ENCODE measurements at places on chromosomes 3 and 15.

GRCh38 chr15:47410247-47410646, 307.1 kb upstream of the SEMA6D start:
- DNase-seq = no peak
- H3K4me1 ChIP-seq = no peaks in the 10 kb centered on the region
- no peak overlapping the region for H3K4me3 ChIP-seq
- H3K36me3 ChIP-seq = no peaks in the 10 kb centered on the region
- no peak overlapping the region for H3K27ac ChIP-seq

DNA sequence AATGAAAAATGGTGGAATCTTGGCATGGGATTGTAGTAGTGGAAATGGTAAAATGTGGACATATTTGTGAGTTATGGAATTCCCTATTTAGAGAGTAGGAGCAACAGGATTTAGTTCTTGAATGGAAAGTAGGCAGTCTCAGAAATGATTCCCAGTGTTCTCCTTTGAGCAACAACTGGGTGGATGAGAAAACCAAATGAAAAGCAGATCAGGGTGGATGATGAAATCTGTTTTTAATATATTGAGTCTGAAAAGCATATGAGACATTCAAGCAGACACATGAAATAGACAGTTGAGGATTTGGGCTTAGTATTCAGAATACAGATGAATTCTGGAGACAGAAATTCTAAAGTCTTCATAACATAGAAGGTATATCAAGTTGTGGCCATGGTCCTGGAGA, 451.3 kb downstream of the LPP start:
- H3K4me1 ChIP-seq = no peaks in the 10 kb centered on the region
- no peaks in the 10 kb centered on the region for H3K27me3 ChIP-seq
- DNase-seq = no peak
- peaks cover 19% of the 10 kb centered on the region for H3K36me3 ChIP-seq
- no peak overlapping the region for H3K27ac ChIP-seq
- H3K4me3 ChIP-seq = no peak overlapping the region

DNA sequence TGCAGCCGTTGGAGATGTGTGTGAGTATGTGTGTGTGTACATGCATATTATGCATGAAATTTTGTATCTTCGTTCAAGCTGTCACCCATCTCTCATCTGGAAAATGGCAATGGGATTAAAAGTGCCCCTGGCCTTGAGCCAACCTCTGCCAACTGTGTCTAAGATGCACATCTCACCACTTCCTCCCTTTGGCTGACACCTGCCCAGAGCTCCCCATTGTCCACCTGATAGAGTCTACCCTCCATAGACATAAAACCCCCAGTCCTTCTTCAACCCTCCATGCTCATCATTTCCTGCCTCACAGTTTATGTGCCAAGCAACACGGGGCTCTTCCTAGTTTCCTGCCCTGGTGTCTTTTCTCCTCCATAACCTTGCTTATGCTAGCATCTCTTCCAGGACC, 187.5 kb upstream of the HES1 start:
- peaks cover 47% of the 10 kb centered on the region for H3K27me3 ChIP-seq
- H3K4me3 ChIP-seq = no peak overlapping the region
- no peaks in the 10 kb centered on the region for H3K36me3 ChIP-seq
- DNase-seq = no peak
- no peaks in the 10 kb centered on the region for H3K4me1 ChIP-seq
- H3K27ac ChIP-seq = no peak overlapping the region

- H3K27ac ChIP-seq = no peak overlapping the region
- DNase-seq = no peak
- no peaks in the 10 kb centered on the region for H3K27me3 ChIP-seq
- no peak overlapping the region for H3K4me3 ChIP-seq
- peaks cover 6% of the 10 kb centered on the region for H3K4me1 ChIP-seq
- H3K36me3 ChIP-seq = peaks cover 41% of the 10 kb centered on the region
Measured at GRCh38 chr3:45746777-45747622, 49.3 kb downstream of the SLC6A20 start.

DNA sequence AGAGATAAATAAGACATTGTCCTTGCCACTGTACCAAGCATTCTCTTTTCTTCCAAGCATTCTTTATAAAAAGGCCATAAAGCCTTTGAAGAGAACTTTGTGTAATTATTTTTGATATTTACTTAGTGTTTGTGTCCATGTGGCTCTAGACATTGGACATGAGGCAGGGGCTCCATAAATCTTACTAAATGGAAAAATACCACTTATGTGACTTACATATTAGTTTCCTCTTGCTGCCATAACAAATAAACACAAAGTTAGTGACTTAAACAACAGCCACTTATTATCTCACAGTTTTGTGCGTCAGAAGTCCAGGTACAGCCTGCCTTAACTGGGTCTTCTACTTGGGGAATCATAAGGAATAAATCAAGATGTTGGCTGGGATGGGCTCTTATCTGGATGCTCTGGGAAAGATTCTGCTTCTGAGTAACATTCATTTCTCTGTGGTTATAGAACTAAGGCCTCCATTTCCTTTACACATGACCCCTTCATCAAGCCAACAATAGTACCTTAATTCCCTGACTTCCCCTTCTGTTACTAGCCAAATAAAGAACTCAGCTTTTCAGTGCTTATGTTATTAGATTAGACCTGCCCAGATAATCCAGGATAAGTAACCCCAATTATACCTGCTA, 59.9 kb upstream of the COL8A1 start:
- DNase-seq = no peak
- H3K4me3 ChIP-seq = no peak overlapping the region
- H3K27me3 ChIP-seq = no peaks in the 10 kb centered on the region
- H3K36me3 ChIP-seq = no peaks in the 10 kb centered on the region
- H3K4me1 ChIP-seq = no peaks in the 10 kb centered on the region
- H3K27ac ChIP-seq = no peak overlapping the region

- no peaks in the 10 kb centered on the region for H3K36me3 ChIP-seq
- no peak for DNase-seq
- H3K4me3 ChIP-seq = no peak overlapping the region
- H3K27ac ChIP-seq = no peak overlapping the region
Measured at GRCh38 chr3:127751782-127752181, 70.5 kb downstream of the MGLL start.

DNA sequence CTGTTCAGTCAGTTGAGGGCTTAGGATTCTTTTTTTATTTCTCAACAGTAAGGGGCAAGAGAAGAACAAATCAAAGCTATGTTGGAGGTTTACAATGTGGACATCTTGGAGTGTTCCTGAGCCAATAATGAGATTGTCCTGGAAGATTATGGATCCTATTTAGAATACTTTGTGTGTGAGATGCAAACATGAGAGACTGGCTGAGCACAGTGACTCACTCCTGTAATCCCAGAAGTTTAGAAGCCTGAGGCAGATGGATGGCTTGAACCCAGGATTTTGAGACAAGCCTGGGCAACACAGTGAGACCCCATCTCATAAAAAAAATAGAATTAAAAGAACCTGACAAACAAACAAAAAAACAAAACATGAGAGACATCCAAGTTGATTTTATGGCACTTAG, 351.6 kb downstream of the GAP43 start:
- H3K4me1 ChIP-seq = no peaks in the 10 kb centered on the region
- no peak overlapping the region for H3K27ac ChIP-seq
- no peaks in the 10 kb centered on the region for H3K36me3 ChIP-seq
- H3K4me3 ChIP-seq = no peak overlapping the region

DNA sequence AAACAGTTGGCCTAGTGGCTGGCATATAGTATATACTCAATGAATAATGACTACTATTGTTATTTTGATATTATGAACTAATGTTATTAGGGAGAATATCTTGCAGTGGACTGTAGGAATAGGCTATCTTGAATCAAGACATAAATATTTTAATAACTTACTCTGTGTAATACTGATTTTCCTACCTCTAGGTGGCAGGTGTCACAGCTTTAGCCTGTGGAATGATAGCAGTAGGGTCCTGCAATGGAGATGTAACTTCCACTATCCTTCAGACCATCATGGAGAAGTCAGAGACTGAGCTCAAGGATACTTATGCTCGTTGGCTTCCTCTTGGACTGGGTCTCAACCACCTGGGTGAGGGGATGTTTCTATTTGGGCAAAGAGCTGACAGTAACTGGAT, 6.5 kb downstream of the PSMD2 start:
- no peak overlapping the region for H3K27ac ChIP-seq
- peaks cover 74% of the 10 kb centered on the region for H3K36me3 ChIP-seq
- no peaks in the 10 kb centered on the region for H3K27me3 ChIP-seq
- H3K4me1 ChIP-seq = peaks cover 11% of the 10 kb centered on the region
- no peak overlapping the region for H3K4me3 ChIP-seq

DNA sequence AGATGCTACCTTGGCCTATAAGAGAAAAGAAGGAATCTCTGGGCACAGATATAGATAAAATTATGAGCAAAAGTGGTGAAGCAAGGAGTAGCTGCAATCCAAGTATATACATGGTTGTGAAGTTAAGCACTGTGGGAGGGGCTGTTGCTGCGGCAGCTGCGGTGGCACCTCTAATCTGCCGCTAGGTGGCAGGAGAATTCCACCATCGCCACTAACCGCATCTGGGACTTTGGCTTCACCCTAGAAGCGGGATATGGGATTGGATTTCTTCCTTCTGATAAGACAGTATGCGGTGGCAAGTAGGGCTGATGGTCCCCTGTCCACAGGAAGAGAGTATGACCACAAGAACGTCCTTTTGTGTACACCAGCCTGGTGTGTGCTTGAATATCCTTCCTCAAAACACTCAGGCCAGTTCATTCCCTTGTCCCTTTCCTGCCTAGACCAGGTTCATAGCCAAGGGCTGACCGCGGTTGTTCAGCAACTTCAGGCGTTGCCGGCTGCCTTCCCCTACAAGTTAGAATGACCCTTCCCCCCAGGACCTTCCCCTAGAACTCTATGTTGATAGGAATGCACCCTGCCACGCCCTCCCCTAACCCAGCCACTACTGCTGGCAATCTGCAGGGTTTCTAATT, 5.1 kb downstream of the MAGEL2 start:
- H3K27ac ChIP-seq = no peak overlapping the region
- H3K4me3 ChIP-seq = no peak overlapping the region
- H3K27me3 ChIP-seq = no peaks in the 10 kb centered on the region

DNA sequence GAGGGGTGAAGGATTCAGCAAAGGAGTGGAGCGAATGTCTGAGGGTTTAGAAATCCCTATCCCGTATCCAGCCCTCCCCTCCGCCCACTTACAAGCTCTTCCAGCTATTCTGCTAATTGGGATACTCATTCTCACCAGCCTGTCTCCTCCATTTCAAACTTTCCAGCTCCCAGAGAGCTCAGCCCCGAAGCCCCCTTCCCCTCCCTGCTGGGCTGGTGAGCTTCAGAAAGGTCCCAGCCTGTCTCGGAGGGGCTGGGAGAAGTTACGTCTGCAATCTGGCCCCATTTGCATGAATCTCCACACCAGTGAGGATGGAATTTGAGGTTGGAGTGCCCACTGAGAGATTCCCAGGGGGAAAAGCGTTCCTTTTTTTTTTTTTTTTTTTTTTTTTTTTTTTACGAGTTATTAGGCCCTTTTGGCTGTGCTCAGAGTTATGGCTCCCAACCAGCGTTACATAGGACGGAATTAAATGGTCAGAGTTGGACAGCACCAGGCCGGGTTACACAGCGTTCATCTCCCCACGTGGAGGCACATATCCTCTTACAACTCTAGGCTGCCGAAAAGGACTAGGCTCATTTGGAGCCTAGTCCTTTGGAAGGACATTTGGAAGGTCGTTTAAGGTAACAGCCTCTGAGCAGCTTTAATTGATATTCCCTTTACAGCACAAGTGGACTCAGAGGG, 34.6 kb downstream of the FGD5 start:
- peaks cover 9% of the 10 kb centered on the region for H3K4me1 ChIP-seq
- DNase-seq = no peak
- H3K27ac ChIP-seq = no peak overlapping the region
- no peak overlapping the region for H3K4me3 ChIP-seq

GRCh38 chr3:123353850-123354233, 95.0 kb downstream of the ADCY5 start:
- no peaks in the 10 kb centered on the region for H3K36me3 ChIP-seq
- H3K4me1 ChIP-seq = no peaks in the 10 kb centered on the region
- H3K27ac ChIP-seq = no peak overlapping the region

DNA sequence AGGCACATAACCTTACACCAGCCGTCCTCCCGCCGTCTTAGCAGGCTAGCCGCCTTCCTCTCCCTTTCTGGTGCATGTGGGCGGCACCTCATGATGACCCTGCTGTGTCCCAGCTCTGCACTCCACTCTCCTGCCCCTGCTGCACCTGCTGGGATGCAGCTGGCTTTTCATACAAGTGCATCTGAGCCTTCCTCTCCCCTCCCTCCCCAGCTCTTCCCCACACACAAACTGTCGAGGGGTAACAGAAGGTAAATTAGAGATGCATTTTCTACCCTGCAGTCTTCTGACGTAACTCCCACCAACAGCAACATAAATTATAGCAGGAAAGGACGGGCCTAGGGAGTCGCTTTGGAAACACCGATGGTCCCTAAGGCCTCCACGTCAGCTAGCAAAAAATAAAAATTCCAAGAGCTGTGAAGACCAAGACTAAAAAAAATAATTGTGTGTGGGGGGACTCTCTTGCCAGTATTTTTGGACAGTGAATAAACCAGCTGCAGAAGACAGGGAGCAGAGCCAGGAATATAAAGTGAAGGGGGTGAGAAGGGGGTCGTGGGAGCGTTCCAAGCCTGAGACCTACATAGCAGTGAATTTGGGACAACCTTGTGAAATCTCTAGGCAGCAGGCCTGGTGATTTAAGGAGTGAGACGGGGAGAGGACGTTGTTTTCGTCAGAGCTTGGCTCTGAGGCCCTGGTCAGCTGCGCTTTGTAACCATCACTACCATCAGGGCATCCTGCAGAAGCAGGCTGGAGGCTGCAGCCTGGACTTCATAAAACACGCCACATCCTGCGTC, 216.2 kb downstream of the ADAMTS17 start:
- H3K27me3 ChIP-seq = no peaks in the 10 kb centered on the region
- H3K4me3 ChIP-seq = no peak overlapping the region
- H3K27ac ChIP-seq = no peak overlapping the region
- no peaks in the 10 kb centered on the region for H3K36me3 ChIP-seq

DNA sequence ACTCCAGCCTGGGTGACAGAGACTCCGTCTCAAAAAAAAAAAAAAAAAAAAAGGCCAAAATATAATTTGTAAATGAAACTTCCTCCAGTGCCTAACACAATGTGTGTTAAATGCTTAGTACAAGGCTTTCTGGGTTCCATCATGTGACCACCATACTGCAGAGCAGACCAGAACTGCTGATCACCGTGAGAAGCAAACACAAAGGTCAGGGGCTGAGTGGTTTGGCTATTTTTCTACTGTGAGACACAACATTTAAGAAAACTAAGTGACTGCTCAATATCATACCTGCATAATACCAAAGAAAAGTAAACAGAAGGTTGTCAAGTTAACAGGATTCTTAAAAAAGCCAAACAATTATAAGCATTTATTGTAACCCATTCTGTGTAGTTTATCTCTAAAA, 13.2 kb downstream of the ABCC5 start:
- no peaks in the 10 kb centered on the region for H3K27me3 ChIP-seq
- no peak for DNase-seq
- H3K4me1 ChIP-seq = peaks cover 4% of the 10 kb centered on the region
- H3K4me3 ChIP-seq = no peak overlapping the region
- H3K36me3 ChIP-seq = no peaks in the 10 kb centered on the region
- no peak overlapping the region for H3K27ac ChIP-seq

DNA sequence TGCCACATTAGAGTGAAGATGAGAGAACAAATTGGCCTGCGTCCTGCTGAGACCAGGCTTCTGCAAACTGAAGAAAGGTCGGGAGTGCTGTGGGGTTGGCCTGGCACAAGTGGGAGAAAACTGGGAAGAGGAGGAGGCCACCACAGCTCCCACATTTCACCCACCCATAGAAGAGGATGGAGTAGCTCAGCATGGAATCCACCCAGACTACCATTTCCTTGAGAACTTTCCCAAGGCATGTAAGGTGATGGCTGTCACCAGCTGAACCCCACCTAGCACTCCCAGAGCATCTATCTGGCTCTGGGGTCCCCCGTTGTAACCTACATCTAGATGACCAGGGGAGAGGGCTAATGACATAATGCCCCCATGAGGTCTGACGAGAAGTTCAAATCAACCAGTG, 120.4 kb upstream of the TRIM42 start:
- no peak for DNase-seq
- H3K27ac ChIP-seq = no peak overlapping the region
- H3K4me1 ChIP-seq = no peaks in the 10 kb centered on the region
- no peaks in the 10 kb centered on the region for H3K36me3 ChIP-seq
- no peak overlapping the region for H3K4me3 ChIP-seq

Measured in activated CD4-positive, alpha-beta memory T cell treated with anti-CD3 and anti-CD28 coated beads, Interleukin-2, amount 10 ng/mL, durations not matched to agents 7 days and 5 days (primary cell).